A549 treated with ZK216348 at 1 μM for 4 hours (cell line): ENCODE measurements at places on chromosomes 5 and 9. TPM values are rescaled to one million over a fixed set of nuclear protein-coding genes. Genes with fewer than 3 reads are reported as not detected.

Gene BTNL3
- not detected in 5 replicates for total RNA-seq

Gene SHOC1
- total RNA-seq: 0.07 TPM in 1 of 5 replicates, not detected in the others

Gene BASP1
- 220 to 349 TPM (median 293 TPM) in 5 replicates for total RNA-seq

Gene GPR151
- total RNA-seq: not detected in 5 replicates

Gene FBN2
- 12.9 to 22.2 TPM (median 18.6 TPM) in 5 replicates for total RNA-seq

Gene GABRG2
- total RNA-seq: not detected in 5 replicates

Gene IL3
- not detected in 5 replicates for total RNA-seq

Gene CCL28
- total RNA-seq: 0.06 to 0.22 TPM (median 0.14 TPM) in 4 of 5 replicates, not detected in the other

Gene CNTFR
- 0.08 to 0.20 TPM (median 0.09 TPM) in 3 of 5 replicates, not detected in the others for total RNA-seq

Gene MARCOL
- total RNA-seq: not detected in 5 replicates

Gene SPINK4
- not detected in 5 replicates for total RNA-seq

Gene PCDHGA5
- 0.09 to 0.21 TPM (median 0.18 TPM) in 5 replicates for total RNA-seq

Gene TMEM171
- total RNA-seq: 4.8 to 7.4 TPM (median 6.3 TPM) in 5 replicates
